ENCODE measurements at places on chromosomes 6 and 20.

DNA sequence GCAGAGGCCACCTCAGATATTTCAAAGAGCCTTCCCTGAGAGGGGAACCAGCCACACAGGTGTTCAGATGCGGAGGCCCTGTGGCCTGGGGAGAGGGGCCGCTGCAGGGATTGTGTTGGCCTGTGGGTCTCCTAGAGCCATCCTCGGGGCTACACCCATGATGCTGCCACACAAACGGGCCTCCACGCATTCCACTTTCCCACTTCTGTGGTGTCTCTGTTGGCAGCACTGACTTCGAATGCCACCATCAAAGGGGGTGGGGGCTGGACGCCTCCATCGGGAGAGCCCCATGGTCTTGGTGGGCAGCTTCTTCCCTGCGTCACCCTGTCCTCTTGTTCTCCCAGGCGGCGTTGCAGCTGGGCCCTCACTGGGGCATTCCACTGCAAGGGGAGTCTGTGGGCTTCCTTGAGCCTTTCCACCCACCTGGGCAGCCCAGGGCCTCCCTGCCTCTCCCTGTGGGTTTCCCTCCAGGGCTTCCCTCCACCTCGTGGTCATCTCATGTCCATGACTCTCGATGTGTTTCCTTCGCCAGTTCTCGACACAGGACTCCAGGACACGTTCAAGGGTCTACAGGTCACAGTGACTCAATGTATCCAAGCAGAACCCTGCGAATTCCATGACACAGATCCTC lies 145.5 kb downstream of the ERMARD start:
- no peak for DNase-seq

DNA sequence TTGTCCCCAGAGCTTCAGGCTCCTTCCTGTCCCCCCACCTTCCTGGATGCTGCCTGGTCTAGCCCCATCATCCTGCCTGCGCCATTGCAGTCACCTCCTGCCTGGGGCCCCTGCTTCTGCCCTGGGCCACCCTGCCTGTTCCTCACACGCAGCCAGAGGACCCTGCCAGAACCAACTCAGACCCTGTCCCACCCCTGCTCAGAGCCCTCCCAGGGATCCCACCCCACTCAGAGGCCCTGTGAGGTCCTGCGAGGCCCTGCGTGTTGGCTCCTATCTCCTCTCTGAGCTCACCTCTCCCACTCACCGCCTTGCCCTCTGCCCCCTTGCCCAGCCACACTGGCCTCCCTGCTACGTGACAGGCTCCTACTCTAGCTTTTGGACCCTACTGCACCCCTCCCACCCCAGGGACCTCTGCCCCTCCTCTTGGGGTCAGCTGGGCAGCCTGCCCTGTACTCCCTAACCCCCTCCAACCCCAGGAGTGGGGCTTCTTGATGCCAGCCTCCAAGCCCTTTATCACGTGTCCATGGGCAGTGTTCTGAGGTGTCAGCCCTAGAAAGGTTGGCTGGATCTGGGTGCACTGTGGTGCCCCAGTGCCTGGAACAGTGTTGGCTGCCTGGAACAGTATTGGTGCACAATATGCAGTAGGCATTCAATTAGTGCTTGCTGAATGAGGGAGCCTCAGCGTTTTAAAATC lies 68.3 kb downstream of the CEBPB start:
- DNase-seq, result peak; percentile 57

- peak; percentile 69 for DNase-seq
These were observed 778 bp downstream of the PSMG4 start for GRCh38 chr6:3259491-3259958.

GRCh38 chr6:134721060-134721405 lies 228.9 kb downstream of the ALDH8A1 start:
- DNase-seq, result no peak

DNA sequence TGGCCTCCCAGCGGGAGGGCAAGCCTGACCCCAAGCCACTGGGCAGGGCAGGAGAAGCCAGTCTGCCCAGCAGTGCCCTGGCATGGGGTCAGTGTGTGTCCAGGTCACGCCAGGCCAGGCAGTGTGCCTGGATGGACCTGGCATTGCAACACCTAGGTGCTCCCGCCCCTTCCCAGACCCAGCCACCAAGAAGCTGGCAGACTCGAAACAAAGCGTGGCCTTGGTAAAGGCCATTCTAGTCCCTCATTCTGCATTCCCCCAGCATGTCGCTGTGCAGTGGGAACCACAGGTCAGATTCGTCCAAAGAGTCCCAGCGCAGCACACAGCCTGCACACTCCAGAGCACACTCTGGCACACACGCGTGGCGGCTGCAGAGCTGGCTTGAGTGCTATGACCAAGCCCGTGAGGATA lies 19.3 kb upstream of the APMAP start:
- DNase-seq, result no peak

GRCh38 chr6:140909625-140910024 lies 1223.1 kb upstream of the GJE1 start:
- DNase-seq, result no peak

- DNase-seq, result peak; percentile 78
These were observed 8.6 kb upstream of the YTHDF1 start for GRCh38 chr20:63224412-63225081.
